Naive thymus-derived CD4-positive, alpha-beta T cell (primary cell): ENCODE measurements at places on chromosomes 4 and X. TPM values are rescaled to one million over a fixed set of nuclear protein-coding genes. Genes with fewer than 3 reads are reported as not detected.

DNA sequence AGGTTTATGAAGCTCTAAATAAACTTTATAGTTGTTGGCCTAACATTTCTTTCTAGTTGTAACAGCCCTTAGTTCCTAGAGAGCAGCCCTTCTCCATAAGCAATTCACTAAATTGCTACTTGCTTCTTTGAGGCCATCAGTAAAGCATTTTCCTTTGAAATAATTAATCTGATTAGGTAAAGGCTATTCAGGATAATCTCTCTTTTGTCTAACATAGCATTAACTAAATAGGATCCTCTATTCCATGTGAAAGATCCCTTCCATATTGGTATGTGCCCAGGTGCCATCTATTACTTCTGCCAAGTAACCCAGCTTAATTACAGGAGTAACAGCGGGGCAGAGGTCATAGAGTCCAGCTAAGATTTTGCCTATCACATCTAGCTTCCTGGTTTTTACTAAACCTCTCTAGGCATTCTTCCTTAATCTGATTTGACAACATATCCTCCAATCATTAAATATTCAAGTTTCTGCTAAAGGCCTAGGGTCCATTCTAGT is 1408.0 kb downstream of the PCDH18 start:
- no peak for DNase-seq

- no peak for DNase-seq
Measured at GRCh38 chr4:177528620-177529019, 86.4 kb upstream of the AGA start.

DNA sequence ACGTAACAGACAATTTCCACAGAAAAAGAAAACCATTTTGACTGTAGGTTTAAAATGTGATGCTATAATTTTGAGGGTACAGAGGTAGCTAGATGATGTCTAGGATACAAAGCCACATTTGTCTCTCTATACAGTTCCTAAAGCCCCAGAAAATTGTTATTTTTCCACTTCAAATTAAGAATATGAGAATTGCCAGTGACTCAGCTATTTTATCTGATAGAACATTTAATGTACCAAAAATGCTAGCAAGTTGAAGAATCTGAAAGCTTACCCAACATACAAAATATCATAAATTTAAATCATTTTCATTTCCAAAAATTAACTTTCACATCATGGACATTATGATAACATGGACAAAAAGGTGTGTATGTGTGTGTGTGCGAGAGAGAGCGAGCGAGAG is 148.0 kb downstream of the CAMK2D start:
- DNase-seq = no peak

DNA sequence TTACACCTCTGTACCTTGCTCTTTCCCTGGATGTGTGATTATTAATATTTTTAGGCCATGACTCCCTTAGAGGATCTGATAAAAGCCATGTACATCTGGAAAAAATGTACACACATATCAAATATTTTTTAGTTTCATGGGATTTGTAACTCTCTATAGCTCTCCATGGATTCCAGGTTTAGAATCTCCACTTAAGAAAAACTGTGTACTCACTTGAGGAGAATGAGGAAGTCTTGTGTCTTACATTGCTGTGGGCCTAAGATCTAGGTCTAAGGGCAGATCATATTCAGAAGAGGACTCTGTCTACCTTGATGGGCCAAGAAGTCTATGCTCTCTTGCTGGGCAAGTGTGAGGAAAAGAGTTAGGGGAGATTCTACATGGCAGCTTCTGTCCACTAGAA is 98.0 kb downstream of the RRAGB start:
- DNase-seq = no peak

GRCh38 chrX:23945206-23945605 is 37.4 kb downstream of the CXorf58 start:
- no peak for DNase-seq

GRCh38 chrX:12673487-12673886 is 117.7 kb upstream of the PRPS2 start:
- no peak for DNase-seq

DNA sequence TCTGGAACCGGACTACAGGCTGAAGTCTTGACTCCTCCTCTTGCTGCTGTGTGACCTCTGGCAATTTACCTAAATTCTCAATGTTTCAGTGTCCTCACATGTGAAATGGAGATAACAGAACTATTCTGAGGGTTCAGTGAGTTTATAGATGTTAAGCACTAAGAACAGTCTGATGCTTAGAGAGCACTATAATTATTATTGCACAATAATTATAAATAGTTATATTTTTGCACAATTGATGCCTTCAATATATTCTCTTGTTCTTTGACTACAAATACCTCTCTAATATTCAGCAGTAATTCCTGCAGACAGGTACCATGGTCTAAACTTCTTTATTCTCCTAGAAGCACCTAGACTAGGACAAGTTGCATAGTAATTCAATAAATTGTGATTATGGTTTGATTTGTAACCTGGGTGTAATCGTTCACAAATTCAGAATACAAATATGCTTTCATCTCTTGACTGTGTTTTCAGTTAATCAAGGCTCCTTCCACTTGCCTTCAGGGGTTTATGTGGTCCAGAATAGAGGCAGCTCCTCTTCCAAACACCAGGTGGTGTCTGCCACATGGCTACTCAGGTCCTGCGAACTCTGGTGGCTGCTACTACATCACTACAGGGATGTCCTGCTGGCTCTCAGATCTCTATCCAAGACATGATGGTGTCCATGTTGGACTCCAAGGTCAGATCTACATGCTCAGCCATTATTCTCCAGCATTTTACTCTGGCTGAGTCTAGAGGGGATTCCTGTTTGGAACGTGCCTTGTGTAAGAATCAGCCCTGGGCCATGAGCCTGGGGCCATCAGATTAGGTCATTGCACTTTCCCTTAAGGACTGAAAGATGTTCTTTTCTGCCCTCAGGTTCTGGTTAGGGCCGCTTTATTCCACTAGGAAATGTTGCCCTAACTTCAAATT is 103.4 kb downstream of the QRFPR start:
- no peak for DNase-seq

- no peak for DNase-seq
Measured at GRCh38 chr4:8741513-8742226, 130.0 kb downstream of the HMX1 start.

- DNase-seq = no peak
Measured at GRCh38 chr4:173212379-173212778, 43.8 kb downstream of the GALNT7 start.

GRCh38 chr4:173466101-173466500 is 63.9 kb downstream of the HAND2 start:
- no peak for DNase-seq

DNA sequence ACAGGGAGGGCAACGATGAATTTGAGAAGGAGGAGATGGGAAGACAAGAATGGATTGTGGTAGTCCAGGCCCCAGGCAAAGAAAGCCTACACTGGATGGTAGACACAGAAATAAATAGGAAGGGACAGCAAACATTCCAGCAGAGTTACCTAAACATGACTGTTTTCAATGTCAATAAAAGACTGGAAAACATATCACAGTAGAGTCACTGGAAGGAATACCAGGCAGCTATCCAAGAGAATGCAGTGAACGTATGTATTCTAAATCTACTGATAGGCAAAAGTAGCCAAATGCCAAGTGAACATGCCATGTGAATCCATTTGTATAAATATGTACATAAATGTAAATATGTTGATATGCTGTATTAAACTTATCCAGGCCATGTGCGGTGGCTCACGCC is 183.0 kb downstream of the PALLD start:
- no peak for DNase-seq

DNA sequence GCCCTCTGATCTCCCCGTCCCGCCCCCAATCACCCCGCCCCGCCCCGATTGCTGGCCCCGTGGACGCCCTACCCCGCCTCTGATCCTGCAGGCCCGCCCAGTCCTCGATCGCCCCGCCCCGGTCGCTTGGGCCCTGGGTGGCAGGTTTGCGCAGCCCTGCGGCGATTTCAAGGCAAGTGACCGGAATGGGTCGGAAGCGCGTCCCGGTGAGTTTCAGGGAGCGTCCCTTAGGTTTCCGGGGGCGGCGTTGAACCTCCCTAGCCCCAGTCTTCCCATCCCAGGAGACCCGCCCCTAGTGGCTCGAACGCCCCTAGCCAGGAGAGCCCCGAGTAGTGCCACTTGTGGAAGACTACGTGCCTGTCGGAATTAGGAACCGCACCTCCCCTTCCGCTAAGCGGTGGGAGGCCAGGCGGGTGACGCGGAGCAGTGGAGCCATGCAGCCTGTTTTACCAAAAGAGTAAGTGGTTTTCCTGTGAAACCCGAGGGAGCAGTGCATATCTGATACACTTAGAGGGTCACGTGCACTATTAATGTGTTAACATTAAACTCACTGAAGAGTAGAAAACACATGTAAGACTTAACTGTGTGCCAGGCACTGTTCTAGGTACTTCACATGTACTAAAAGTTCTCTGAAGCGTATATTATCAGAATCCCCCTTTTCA is 354 bp upstream of the TEC start:
- peak; percentile 69 for DNase-seq

DNA sequence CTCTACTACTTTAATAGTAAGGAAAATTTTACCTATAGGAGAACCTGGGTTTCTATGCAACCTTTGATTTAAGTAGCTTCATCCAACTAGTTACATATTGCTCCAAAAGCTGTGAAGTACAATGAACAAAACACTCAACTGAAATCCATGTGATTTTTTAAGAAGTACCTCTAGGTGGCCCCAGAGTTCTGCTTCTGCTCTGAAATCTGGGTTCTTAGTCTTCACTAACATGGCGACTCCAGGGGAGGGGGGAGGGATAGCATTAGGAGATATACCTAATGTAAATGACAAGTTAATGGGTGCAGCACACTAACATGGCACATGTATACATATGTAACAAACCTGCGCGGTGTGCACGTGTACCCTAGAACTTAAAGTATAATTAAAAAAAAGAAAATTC is 73.4 kb upstream of the MAGEB2 start:
- DNase-seq = no peak

- DNase-seq = no peak
Measured at GRCh38 chrX:24347881-24348280, 12.6 kb upstream of the SUPT20HL1 start.

- no peak for DNase-seq
Measured at GRCh38 chr4:6340446-6341015, 70.9 kb downstream of the WFS1 start.

DNA sequence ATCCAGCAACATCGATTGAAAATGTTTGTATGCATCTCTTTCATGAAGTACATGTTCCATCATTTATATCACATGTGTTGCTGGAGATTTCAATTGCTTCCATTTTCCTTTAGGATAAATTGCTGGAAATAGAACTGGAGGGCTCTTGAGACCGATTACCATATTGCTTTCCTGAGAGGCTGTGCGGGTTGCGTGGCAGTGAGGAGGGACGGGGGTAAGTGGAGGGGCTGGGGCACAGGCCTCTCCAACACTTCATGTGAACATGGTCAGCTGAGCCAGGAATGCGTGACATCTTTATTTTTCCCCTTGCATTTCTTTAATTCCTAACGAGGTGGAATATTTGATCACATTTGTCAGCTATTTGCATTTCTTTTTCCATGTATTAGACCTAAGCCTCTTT is 144.6 kb downstream of the TBL1X start:
- no peak for DNase-seq

DNA sequence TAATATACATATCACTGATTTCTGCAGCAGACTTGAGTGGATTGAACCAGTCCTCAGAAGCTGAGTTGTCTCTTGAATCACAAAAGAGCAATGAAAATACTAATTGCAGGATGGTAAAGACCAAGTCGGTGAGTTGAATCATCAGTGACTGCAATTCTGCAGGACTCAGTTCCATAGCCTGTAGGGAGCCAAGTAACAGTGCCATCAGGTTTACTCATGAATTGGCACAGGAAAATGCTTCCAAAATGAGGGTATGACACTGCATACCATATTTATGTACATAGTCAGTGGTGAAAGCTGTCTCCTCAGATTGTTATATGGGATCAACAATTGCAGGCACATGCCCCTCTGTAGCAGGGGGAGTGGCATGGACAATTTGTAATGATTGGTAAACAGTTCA is 192.8 kb downstream of the CCNG2 start:
- DNase-seq = no peak

GRCh38 chrX:71253253-71254091 is 468 bp downstream of the ZMYM3 start:
- DNase-seq = peak; percentile 13

The TMPRSS11B gene
- not detected in 2 replicates for total RNA-seq

The IL3RA gene
- total RNA-seq = not detected

The PDZD4 gene
- total RNA-seq = 0.32 TPM

The IL13RA2 gene
- not detected for total RNA-seq

The FGD1 gene
- not detected for total RNA-seq
